ENCODE measurements at places on chromosomes 4 and X.
A peak's percentile ranks its signal among the peaks of the same experiment; 100 is the strongest.

- no peak for DNase-seq
Observed at GRCh38 chr4:42396752-42397634, at the start of gene SHISA3. SHISA3 (plus strand) TSS chr4:42397488; CDS start chr4:42398057, 569 bp downstream.

DNA sequence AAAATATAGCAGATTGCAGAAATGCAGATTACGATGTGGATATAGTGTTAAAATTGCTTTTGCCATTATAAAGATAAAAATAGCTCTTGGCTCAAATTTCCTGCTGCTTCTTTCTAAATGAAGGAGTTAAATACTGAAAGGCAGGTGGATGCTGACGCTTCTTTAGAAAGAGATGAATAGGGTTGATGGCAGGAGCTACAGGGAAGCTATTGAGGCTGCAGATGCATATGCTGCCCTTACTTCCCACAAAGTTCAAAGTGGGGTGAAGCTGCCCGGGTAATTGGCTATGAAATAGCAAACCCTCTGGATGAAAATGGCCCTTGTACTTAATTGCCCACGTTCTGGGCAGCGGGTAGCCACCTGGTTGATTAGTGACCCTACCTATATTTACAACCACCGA is 379.5 kb downstream of the ZIC3 start:
- no peak for DNase-seq

DNA sequence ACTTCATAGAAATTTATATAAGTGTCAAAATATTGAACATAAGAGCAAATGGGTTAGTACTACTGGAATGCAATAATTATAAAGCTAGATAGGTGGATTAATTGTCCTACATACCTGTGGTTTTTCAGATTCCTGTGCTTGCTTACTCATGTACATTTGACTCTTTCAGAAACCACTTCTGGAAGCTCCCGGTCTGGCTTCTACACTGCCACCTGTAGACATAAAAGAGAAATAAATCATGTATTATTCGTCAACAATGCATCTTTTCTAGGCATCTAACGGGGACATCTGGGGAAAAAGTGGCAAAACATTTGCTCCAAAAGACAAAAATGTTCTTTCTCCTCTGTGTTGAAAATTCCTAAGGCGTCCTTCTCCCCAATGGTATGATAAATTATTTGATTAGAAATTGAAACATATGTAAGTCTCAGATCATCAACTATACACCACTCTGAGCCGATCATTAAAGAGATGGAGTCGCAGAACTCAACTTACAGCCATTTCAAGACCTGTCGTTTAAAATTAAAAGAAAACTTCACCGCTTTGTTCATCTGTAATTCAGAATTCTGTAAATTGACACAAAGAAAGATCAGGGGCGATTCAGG is 648.7 kb upstream of the DIPK2B start:
- no peak for DNase-seq

DNA sequence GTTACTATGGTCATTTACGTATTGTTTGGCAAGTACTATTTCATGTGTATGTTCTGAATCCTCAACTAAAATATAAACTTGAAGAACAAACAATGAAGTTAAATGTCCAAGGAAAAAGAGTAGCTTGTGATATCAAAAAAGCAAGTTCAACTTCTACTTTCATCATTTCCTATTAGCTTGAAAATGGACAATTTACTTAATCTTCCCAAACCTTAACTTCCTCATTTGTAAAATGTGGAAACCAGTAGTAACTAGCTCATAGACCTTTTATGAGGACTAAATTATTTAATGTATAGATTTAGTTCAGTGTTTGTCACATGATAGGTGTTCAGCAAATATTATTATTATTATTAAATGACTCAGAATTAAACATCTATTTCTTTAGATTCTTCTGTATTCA is 276.8 kb upstream of the TET2 start:
- no peak for DNase-seq

DNA sequence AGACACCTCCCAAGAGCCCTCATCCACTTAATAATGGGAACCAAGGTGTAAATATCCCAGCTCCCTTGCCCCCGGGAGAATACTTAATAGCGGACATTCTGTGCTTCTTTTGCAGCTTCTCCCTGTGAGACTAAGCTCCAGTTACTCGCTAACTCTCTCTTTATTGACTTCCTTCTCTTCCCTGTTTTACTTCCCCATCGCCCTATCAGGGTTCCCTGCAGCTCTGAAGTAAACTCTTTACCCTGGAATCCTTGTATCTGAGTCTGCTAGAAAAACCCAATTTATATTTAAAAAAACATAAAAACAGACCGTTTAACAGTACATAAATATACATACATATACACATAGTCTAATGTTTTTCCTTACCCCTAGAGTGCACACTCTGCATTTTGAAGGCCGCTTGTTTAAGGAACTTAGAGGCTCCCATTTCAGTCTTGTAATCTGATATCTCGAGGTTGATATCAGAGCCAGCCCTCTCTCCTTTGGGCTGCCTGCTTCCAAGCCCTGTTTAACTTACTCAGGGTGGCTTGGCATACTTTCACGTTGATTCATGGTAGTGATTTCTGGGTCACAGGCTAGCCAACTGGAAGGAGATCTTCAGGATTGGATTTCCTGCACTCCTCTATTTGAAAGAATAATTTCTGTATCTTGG is 177.4 kb upstream of the SCML1 start:
- DNase-seq = peak; percentile 5

Data from H54 (cell line).